GM19239 (cell line): ENCODE measurements at places on chromosomes 4 and X.
A peak's percentile ranks its signal among the peaks of the same experiment; 100 is the strongest.

DNA sequence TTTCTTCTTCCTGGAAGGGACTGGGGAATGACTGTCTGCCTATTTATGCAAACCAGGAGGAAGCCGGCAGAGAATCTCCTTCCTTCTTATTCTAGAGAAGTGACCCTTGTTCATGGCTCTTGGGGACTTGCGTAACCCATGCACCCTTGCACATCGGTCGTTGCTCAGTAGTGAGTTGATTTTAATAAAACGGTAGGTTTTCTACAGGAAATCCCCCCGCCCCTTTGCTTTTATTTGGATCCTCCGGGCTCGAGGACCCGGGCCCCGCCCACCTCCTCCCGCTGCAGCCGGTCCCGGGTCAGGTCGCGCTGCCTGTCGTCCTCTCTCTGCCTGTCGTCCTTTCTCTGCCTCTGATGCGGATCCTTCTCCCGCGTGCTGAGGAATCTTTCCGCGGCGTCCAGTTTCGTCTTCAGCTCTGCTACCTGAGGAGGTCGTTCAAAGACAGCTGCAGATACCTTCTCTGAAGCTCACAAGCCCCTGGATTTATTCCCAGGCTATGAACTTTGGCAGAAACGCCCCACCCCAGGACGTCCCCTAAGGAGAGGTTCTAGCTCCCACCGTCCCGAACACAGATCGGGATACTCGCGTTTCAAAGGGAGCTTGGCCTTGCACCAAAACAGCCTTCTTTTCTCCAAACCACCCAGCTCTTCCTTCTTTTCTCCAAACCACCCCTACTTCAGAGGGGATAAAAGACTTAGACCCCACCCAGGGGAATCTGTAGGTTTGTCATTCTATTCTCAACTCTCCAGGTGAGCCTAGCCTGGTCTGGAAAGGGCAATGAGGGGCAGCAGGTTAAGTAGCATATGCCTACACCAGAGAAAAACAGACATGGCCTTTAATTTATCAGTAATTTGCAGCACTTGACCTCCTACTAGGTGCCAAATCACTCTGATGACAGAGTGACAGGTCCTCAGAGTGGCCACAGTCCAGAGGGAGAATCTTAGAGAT, 7.0 kb downstream of the TNIP3 start:
- DNase-seq = no peak

DNA sequence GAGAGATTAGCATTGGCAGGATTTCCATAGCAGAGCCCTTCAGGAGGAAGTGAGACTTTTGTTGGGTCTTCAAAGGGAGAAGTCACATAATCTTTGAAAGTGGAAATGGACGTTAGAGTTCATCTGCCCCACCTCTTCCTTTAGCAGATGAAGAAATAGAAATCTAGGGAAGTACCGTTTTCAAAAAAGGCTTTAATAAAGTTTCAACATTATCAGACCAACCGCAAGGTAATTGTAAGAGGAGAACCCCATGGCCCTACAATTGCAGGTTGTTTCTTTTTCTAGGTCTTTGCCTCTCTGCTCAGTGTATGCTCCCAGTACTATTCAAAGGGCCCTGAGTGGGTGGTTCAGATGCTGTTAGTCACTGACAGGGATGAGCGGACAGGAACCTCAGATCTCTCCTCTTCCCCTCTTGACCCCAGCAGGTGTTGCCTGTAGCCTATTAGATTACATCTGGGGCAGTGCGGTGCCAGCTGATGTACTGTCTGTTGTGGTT, 48.6 kb upstream of the AP1S2 start:
- DNase-seq = no peak

DNA sequence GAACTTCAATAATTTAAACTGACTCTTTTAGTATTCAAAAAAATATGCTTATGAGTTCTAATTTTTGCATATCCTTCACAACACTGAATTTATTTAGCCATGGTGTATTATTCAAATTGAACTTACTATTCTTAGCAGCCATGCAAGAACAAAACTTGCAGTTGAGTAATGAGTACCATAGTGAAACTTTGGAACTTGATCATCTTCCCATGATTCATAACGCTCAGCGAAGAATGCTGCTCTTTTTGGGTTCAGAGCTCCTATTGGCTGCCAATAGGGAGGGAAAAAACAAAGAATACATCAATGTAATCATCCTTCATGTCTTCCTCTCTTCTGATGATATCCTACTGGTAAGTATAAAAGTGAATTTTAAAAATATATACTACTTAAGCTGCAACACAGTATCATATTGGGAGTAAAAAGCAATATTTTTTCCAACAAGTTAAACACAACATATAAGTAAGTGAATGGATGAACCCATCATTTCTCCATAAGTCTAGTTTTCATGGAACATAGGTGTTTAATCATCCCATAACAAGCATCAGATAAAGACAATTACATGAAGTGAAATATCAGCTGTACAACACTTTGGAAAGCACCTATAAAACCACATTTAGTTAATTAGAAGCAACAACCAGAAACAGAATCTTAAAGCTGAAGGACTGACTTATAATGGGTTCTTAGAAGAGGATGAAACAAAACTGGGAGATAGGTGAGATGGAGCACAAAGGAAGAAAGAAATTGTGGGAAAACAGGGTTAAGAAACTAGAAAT, 145.2 kb upstream of the MAB21L2 start:
- DNase-seq = no peak

GRCh38 chr4:139689093-139689722, 23.6 kb downstream of the MGST2 start:
- no peak for DNase-seq

GRCh38 chr4:185793716-185794115, 18.3 kb downstream of the SORBS2 start:
- DNase-seq = no peak

GRCh38 chr4:119310826-119311225, 11.1 kb downstream of the FABP2 start:
- DNase-seq = no peak

DNA sequence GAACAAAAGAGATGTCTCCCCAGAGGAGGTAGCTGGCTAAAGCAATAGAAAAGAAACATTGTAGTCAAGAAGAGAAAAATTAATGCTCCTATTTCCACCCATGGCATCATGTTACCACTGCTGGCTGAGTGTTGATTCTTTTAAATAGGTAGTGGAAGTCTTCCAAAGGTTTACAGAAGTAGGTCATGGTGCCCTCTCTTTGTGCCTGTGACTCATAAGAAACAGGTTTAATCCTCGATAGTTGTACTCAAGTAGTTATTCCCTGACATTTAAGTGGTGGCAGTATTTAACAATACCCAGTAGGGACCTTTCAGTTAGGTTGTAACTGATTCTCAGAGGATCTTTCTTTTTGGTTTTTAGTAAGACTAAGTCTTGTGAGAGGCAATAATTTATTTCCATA, 247.8 kb downstream of the TEX13A start:
- no peak for DNase-seq

- DNase-seq = peak; percentile 84
Observed at GRCh38 chr4:38663801-38664705, at the start of gene KLF3. Gene KLF3, plus strand, starts transcription at chr4:38664199. Its CDS starts 16,427 bp downstream, at chr4:38680626.

DNA sequence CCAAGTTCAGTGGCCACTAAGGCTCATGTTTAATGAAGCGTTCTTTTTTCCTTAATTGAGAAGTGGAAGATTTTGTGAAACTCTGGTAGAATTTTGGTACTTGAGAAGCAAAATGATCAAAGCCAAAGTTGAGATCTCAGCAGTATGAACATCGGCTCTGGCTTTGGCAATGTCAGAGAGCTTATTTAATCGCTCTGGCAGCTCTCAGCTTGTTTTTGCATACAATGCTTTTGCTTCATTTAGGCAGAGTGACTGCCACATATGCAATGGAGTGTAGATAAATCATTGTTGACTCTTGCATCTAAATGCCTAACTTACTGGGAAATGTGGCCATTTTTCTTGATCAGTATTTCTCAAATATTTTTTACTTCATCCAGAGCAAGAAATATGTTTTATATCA, 135.7 kb downstream of the AASDH start:
- DNase-seq = no peak

- DNase-seq = no peak
Observed at GRCh38 chr4:141011901-141012315, 121.4 kb downstream of the RNF150 start.

- no peak for DNase-seq
Observed at GRCh38 chr4:182105416-182105815, 137.8 kb upstream of the TENM3 start.

DNA sequence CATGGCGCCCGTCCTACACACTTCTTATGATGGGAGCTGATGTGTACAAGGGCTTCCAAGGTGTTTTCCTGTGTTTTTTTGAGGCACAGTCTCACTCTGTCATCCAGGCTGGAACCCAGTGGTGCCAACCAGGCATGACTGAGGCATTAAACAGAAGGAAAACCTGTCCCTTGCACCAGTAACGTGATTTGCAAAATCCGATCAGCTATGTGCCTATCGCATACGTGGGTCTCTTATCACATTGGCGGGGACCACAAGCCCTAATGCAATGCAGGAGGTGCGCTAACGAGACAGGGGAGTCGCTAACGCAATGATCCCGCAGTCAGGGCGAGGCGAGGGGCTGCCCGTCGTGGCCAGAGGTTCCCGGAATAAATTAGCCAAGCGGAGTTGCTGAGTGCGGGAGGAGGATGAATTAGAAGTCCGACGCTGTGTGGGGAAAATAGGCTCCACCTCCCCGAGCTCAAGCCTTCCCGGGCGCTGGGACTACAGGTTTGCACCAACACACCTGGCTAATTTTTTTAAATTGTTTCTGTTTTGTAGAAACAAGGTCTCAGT, 162.7 kb downstream of the SHOX start:
- no peak for DNase-seq
